H4 (cell line): ENCODE measurements at places on chromosomes 4 and X. TPM values are rescaled to one million over a fixed set of nuclear protein-coding genes. Genes with fewer than 3 reads are reported as not detected.
A peak's percentile ranks its signal among the peaks of the same experiment; 100 is the strongest.

The DMRTC1B gene
- total RNA-seq = 0.41 TPM in 1 of 2 replicates, not detected in the other

The DNASE1L1 gene
- 19.4 and 21.8 TPM in 2 replicates for total RNA-seq

The ODAPH gene
- 0.12 and 0.19 TPM in 2 replicates for total RNA-seq

The REELD1 gene
- not detected in 2 replicates for total RNA-seq

The DDX60 gene
- total RNA-seq = 20.0 and 30.2 TPM in 2 replicates

The CLTRN gene
- total RNA-seq = 0.12 TPM in 1 of 2 replicates, not detected in the other

The CNGA1 gene
- not detected in 2 replicates for total RNA-seq

The AR gene
- total RNA-seq = 6.5 and 7.6 TPM in 2 replicates

The RADX gene
- total RNA-seq = 10.8 and 15.8 TPM in 2 replicates

The SOWAHD gene
- 0.10 TPM in 1 of 2 replicates, not detected in the other for total RNA-seq

The TRIM75 gene
- not detected in 2 replicates for total RNA-seq

DNA sequence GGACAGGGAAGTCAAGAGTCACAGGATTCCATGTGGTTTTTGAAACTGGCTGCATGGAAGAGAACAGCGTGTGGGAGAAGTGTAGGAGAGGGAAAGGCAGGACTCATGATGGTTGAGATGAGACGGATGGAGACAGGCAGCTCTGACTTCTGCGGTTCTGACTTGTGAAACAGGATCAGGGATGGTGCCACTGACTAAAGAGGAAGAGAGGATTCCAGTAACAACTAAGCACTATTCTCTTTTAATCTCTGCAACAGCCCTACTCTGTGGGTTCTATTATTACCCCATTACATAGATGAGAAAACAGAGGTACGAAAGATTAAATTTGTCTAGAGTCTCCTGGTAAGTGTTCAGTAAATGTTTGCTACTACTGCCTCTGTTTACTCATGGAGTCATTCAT is 156.3 kb downstream of the CBR4 start:
- DNase-seq = no peak

GRCh38 chrX:9846631-9847030 is 60.4 kb downstream of the SHROOM2 start:
- DNase-seq = peak; percentile 11

DNA sequence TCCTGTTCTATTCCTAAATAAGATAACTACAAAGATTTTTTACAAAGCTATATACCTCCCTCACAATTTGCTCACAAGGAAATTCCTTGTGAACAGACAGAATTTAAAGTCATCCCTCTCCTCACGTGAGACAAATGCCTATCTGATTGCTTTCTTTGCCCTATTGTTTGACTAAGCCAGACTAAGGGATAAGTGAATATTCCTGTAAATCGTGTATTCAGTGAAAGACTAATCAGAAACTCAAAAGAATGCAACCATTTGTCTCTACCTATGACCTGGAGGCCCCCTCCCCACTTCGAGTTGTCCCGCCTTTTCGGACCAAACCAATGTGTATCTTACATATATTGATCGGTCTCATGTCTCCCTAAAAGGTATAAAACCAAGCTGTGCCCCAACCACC is 15.3 kb upstream of the ZBTB33 start:
- no peak for DNase-seq

GRCh38 chr4:89000844-89001360 is 56.1 kb downstream of the FAM13A start:
- DNase-seq = peak; percentile 86

- no peak for DNase-seq
These were observed 225.8 kb upstream of the SFRP2 start for GRCh38 chr4:154014407-154015321.

- no peak for DNase-seq
These were observed 35.8 kb downstream of the PSAPL1 start for GRCh38 chr4:7398788-7399439.

DNA sequence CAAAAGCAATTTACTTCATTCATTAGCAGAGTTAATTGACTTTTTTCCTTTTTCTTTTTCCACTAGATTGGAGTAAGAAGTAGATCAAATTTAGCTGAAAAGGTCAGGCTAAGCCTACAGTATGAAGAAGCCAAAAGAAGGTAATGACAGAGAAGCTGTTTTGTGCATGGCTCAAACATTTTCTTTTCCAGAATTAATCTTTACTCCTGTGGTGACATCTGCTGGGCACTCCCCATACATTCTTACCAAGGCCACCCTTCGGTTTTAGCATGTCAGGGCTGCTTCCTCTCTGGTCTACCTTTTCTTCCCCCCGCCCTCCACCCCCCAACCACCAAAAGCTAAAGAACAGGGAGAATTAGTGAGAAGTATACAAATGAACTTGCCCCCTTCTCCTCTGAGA is 70.2 kb downstream of the CLDN22 start:
- peak; percentile 28 for DNase-seq

- no peak for DNase-seq
These were observed 54.2 kb downstream of the ENOX2 start for GRCh38 chrX:130848763-130849162.

DNA sequence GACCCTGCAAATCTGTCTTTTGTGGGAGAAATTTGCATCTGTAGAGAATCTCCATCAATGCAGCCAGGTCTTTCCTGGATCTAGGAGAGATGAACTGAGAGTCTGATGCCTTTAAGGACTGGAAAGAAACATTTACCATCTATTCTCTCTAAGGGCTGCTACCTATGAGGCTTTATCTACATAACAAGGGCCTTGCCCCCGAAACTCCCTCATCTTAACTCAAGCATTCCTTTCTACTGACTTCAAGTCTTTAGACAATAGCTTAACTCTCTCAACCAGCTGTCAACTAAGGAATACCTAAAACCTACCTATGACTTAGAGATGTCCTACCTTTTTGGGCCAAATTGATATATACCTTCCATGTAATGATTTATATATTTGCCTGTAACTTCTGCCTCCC is 32.1 kb downstream of the MAGEB17 start:
- no peak for DNase-seq

GRCh38 chr4:116272336-116272735 is 813.0 kb downstream of the TRAM1L1 start:
- no peak for DNase-seq

- DNase-seq = no peak
These were observed 217.1 kb upstream of the ARHGAP24 start for GRCh38 chr4:85257817-85258370.

GRCh38 chr4:114791976-114792375 is 193.4 kb downstream of the UGT8 start:
- DNase-seq = no peak

- DNase-seq = no peak
These were observed 97.1 kb downstream of the IQCM start for GRCh38 chr4:149718500-149718899.

DNA sequence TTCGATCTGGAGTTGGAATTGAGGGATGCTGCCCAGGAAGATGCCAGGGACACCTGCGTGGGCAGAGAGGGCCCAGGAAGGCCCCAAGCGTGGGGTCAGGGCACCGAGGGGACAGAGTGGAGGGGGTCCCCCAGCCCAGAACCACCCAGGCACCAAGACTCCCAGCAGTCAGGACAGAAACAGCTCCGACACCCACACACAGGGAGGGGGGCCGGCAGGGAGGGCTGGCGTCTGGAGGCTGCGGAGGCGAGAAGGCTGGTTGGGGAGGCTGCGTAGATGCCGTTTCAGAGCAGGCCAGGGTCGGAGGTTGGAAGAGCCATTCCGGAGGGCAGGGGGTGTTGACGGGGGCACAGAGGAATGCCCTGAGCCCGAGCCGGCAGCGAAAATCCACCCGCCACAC is 23.6 kb downstream of the ATP5ME start:
- no peak for DNase-seq

GRCh38 chr4:188262464-188262863 is 123.2 kb downstream of the TRIML1 start:
- DNase-seq = no peak

- DNase-seq = peak; percentile 56
These were observed 335.8 kb upstream of the F9 start for GRCh38 chrX:139194571-139195280.

GRCh38 chr4:105808750-105809041 is 86.6 kb upstream of the NPNT start:
- DNase-seq = peak; percentile 78

DNA sequence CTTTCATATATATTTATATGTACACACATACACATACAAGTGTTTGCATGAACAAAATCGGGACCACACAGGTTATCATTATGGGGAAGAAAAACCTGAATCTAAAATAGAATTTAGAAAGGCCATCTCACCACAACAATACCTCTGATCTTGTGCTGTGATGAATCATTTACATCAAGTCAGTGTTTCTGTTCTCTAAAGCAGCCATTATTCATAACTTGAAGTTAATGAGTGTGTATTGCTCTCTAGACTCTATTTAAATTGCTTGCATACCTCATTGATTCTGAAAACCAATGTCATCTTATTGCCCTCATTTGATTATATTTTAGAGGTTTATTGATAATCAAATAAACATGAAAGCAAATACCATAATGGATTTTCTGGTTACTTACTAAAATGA is 71.6 kb downstream of the FAM114A1 start:
- DNase-seq = no peak
